ENCODE measurements at places on chromosomes 3 and 15. TPM values are rescaled to one million over a fixed set of nuclear protein-coding genes. Genes with fewer than 3 reads are reported as not detected.
A peak's percentile ranks its signal among the peaks of the same experiment; 100 is the strongest.

GRCh38 chr15:48333540-48333939, 2.3 kb downstream of the DUT start:
- H3K27me3 ChIP-seq: no peaks in the 10 kb centered on the region
- H3K27ac ChIP-seq: no peak overlapping the region
- H3K4me3 ChIP-seq: peak overlapping the region; percentile 92
- peaks cover 4% of the 10 kb centered on the region for H3K4me1 ChIP-seq

GRCh38 chr15:58108117-58108516, 30.1 kb upstream of the AQP9 start:
- no peak overlapping the region for H3K27ac ChIP-seq
- H3K4me3 ChIP-seq: no peak overlapping the region
- H3K4me1 ChIP-seq: peaks cover 3% of the 10 kb centered on the region
- no peaks in the 10 kb centered on the region for H3K36me3 ChIP-seq
- no peak for DNase-seq

The MASP1 gene
- polyA plus RNA-seq: 3.5 TPM

DNA sequence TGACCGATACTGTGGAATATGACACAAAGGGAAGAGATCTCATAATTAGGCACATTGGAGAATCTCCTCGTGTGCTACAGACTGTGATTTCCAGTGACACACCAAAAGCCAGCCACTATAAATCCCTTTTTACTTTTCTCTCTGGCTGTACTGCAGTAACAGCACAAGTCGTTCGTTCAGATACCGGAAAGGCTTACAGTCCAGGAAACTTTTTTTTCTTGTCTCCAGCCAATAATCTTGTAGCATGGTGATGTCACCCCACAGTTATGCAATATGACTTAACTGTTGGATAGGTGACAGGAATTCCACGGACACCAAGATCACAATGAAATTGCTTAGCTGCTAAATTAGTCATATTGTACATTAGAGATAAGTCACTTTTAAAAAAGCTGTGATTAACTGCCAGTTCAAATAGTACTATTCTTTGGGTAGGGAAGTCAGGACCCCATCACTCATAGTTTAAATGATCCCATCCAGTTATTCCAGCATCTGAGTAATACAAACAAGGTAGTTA, 36.3 kb upstream of the TSC22D2 start:
- H3K4me1 ChIP-seq: peaks cover 10% of the 10 kb centered on the region
- no peaks in the 10 kb centered on the region for H3K27me3 ChIP-seq
- H3K36me3 ChIP-seq: no peaks in the 10 kb centered on the region

GRCh38 chr3:142027300-142027699, 122.0 kb downstream of the TFDP2 start:
- no peak overlapping the region for H3K27ac ChIP-seq
- H3K4me1 ChIP-seq: no peaks in the 10 kb centered on the region
- H3K27me3 ChIP-seq: no peaks in the 10 kb centered on the region
- DNase-seq: no peak
- H3K36me3 ChIP-seq: no peaks in the 10 kb centered on the region

- H3K4me3 ChIP-seq: no peak overlapping the region
- H3K27ac ChIP-seq: no peak overlapping the region
- H3K36me3 ChIP-seq: no peaks in the 10 kb centered on the region
- no peak for DNase-seq
- H3K27me3 ChIP-seq: no peaks in the 10 kb centered on the region
Observed at GRCh38 chr15:78453447-78453846, 15.4 kb downstream of the IREB2 start.

The COPS2 gene
- polyA plus RNA-seq: 7.8 TPM

- H3K4me3 ChIP-seq: no peak overlapping the region
- no peaks in the 10 kb centered on the region for H3K36me3 ChIP-seq
- H3K27ac ChIP-seq: no peak overlapping the region
- H3K27me3 ChIP-seq: no peaks in the 10 kb centered on the region
Observed at GRCh38 chr3:160486459-160486869, 36.9 kb upstream of the TRIM59 start.

Measured in H1 (cell line).